ENCODE measurements at places on chromosomes 16 and 17. TPM values are rescaled to one million over a fixed set of nuclear protein-coding genes. Genes with fewer than 3 reads are reported as not detected.

Gene KCNJ16
- total RNA-seq = not detected

DNA sequence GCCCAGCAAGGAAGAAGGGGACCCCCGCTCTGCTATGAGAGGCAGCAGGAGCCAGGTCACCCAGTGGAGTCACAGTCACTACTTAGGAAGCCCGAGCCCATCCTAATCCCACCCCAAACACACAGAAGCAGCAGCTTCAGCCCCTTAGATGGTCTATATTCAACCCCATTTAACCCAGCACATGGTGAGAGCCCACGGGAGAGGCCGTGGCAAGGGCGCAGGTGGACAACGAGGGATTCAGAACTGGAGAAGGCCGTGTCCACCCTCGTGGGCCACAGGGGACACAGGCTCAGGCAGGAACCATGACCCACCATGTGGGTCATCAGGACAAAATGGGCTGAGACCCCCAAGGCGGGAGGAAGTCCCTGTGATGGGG, 1.6 kb upstream of the TRPV3 start:
- DNase-seq = no peak

Gene SLC16A13
- 3.7 TPM for total RNA-seq

Gene KRT33B
- not detected for total RNA-seq

Gene C1QL1
- 24.6 TPM for total RNA-seq

Gene ZG16B
- not detected for total RNA-seq

GRCh38 chr17:36921095-36921851, 16.0 kb upstream of the LHX1 start:
- DNase-seq = peak; percentile 58

Gene TMED6
- 0.69 TPM for total RNA-seq

Gene CMTM1
- total RNA-seq = 2.0 TPM

DNA sequence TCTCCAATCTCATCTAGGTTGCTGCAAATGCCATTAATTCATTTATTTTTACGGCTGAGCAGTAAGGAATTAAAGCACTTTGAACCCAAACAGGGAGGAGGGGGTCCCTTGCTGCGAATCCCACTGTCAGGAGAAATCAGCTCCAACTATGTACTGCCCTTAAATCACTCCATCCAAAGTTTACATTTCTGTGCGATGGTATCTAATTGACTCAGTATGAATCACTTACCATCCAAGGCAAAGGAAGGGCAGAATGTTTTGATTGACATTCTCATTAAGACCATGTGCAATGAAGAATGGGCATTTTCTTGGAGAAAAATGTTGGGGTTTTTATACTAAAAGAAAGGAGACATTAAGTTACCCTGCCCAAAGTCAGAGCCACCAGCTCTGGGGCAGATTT, 47.7 kb upstream of the XYLT1 start:
- no peak for DNase-seq

DNA sequence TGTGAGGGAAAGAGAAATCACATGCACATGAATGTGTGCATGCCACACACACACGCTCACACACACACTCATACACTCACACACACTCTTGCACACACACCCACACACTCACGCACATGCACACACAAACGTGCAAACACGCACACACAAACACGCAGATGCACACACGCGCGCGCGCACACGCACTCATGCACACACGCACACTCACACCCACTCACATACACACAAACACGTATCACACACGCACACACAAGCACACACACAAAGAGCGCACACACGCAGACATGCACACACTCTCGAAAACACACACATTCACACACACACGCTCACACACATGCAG, 72.2 kb downstream of the GAS7 start:
- no peak for DNase-seq

- no peak for DNase-seq
Measured at GRCh38 chr17:43125967-43126910, 1.1 kb upstream of the BRCA1 start.

DNA sequence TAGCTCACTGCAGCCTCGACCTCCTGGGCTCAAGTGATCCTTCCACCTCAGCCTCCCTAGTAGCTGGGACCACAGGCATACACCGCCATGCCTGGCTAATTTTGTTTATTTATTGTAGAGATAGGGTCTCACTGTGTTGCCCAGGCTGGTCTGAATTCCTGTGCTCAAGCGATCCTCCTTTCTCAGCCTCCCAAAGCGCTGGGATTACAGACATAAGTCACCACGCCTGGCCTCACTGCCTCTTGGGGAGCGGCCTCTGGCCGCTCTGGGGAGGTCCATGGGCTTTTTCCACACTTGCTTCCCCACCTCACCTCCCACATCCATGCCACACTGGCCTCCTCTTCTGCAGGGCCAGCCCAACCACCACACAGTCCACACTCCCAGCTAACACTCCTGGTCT, 18.3 kb upstream of the ADGRG3 start:
- no peak for DNase-seq

DNA sequence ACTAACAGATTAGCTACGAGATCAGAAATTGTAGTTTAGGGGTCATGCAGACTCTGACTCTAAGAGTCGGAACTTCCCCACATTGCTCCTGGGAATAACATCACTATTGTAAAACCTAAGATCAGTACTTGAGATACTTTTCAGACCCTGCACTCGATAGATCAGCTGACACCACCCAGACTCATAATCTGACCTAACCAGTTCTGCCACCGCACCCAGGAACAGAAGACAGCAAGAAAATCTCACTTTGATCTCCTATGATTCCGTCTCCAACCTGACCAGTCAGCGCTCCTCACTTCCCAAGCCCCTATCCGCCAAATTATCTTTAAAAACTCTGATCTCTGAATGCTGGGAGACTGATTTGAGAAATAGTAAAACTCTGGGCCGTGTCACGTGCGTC, 27.2 kb upstream of the ASGR2 start:
- no peak for DNase-seq

GRCh38 chr16:86396422-86396821, 113.9 kb upstream of the FOXF1 start:
- DNase-seq = no peak

- DNase-seq = no peak
Measured at GRCh38 chr16:27703121-27703520, 153.2 kb downstream of the KATNIP start.

Gene ARHGDIG
- total RNA-seq = 5.8 TPM

Gene CLDN6
- 148 TPM for total RNA-seq

DNA sequence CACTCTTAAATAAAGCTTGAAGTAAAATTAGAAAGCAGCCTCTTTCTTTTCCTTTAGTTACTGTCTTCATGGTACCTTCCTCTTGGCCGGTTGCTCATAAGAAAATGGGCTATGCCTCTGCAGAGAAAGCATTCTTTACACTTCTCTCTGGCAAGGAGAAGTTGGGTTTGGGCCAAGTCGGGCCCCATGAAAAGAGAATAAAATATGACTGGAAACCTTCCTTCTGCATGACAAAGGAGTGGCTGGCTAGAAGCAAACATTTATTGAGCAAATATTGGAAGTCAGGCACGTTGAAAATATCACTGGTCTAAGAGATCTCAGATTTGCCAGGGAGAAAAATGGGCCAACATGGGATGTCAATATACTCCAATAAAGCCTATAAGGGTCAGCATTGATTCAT, 126.1 kb downstream of the CA10 start:
- DNase-seq = no peak

DNA sequence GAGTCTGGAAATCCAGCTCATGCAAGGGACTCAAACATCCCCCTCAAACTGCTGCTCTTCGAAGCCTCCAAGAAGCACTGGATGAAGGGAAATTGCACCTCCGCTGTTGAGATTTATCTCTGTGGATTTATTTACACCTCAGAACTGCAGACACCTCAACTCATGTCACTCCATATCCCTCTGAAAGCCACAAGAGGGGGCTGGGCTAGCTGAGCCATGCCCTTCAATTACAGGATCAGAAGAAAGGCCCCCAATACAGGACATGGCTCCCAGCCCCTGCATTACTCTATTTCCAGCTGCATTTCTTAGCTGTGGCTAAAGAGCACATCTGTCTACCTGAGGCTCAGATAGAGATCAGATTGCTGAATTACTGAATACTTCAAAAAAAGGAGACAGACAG, 103.1 kb upstream of the DYNLRB2 start:
- DNase-seq = no peak

- DNase-seq = peak; percentile 51
Measured at GRCh38 chr17:74433421-74434121, 1.7 kb downstream of the GPRC5C start.

Gene CDRT15
- total RNA-seq = not detected

GRCh38 chr16:59574296-59574695, 840.2 kb upstream of the GOT2 start:
- no peak for DNase-seq

Gene SCARF1
- 7.6 TPM for total RNA-seq

Gene ADAT1
- total RNA-seq = 52.4 TPM

DNA sequence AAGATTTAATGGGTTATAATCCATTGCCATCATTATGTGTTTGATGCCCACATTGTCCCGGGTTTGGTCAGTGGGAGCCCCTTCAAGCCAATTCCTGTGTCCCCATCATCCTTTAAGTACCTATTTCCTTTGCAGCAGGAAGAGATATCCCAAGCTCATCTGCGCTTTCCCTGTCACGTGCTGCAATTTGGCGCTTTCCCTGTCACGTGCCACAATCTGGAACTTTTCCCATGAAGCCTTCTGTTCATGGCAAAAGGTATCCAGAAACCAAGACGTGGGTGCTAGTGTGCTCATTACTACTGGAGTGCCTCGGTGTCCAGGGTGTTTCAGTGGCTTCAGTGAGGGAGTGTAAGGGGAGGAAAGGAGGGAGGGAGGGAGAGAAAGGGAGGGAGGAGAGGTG, 168.5 kb downstream of the NPIPB11 start:
- DNase-seq = no peak

Gene UQCRC2
- total RNA-seq = 286 TPM

Gene GSG1L
- total RNA-seq = not detected

Gene NPIPA2
- total RNA-seq = 2.1 TPM

All from cardiac muscle cell (in vitro differentiated cells and primary cell).